ENCODE measurements at places on chromosomes 2 and 18. TPM values are rescaled to one million over a fixed set of nuclear protein-coding genes. Genes with fewer than 3 reads are reported as not detected.

Gene GCA
- 26.7 TPM for total RNA-seq

Gene LPIN1
- 59.9 TPM for total RNA-seq

DNA sequence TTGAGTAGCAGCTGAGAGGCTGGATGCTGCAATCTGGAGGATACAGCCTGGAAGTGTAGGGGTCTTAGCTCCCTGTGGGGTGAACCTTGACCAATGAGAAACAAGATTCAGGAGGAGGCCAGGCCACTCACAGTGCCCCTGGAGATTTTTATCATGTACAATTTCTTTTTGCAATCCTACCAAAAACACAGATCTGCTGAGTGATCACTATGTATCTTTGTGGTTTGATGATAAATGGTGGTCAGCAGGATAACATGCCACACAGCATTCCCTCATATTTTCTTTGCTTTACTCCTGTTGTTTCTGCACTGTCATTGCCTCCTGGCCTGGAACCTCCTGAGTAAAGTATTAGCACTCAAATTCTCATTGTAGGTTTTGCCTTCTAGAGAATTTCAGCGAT, 357.9 kb downstream of the THSD7B start:
- no peak for DNase-seq

GRCh38 chr2:177464549-177464948, 72.0 kb downstream of the AGPS start:
- DNase-seq, result no peak

GRCh38 chr2:210199854-210200253, 25.4 kb downstream of the ACADL start:
- no peak for DNase-seq

DNA sequence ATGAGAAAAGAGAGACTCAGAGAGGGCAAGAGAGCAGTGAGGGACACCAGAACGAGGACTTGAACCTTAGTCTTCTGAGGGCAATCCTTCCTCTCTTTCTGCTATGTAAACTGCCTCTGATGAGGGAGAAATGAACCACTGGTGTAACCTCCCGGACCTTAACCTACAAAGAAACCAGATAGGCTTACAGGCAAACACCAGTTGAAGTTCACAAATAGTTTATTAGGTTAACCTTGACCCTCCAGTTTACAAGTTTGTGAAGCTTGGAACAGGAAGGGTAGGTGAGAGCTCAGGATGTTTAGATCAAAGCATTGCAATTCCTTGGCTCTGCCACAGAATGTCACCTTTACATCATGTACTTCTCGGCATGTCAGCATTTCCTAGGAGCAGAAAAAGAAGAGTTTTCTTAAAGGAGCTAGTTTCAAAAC, 486.4 kb upstream of the SPRED2 start:
- DNase-seq, result no peak

DNA sequence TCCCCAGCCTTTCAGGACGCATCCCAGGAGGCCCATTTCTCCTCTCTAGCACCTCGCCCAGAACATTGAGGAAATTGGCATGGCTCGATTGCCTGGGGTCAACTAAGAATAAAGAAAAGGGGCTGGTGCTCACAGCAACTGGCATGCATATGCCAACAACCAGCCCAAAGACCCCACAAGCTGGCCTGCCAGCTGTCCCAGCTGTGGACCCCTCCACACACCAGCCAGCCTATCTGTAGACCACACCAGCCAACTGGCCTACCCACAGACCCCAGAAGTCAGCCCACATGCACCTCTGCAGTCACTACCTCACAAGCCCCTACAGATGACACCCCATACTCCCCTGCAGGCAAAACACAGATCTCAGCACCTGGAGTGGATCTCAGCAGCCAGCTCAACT, 123.8 kb upstream of the ID2 start:
- no peak for DNase-seq
